ENCODE measurements at places on chromosomes 2 and 18. TPM values are rescaled to one million over a fixed set of nuclear protein-coding genes. Genes with fewer than 3 reads are reported as not detected.

The CEBPZOS gene
- total RNA-seq, result 21.9 TPM

The ATAD2B gene
- total RNA-seq, result 50.7 TPM

The SERPINB13 gene
- total RNA-seq, result under 0.01 TPM

The ASXL3 gene
- total RNA-seq, result 74.5 TPM

The FSHR gene
- 0.46 TPM for total RNA-seq

The SLC30A3 gene
- total RNA-seq, result 2.1 TPM

The ACTG2 gene
- total RNA-seq, result 0.23 TPM

The APLF gene
- total RNA-seq, result 17.8 TPM

The MMADHC gene
- 102 TPM for total RNA-seq

The COL4A4 gene
- 2.1 TPM for total RNA-seq

The RALB gene
- 49.4 TPM for total RNA-seq

The RGPD3 gene
- total RNA-seq, result 1.2 TPM

The AKAIN1 gene
- not detected for total RNA-seq

The DUSP2 gene
- total RNA-seq, result 5.5 TPM

The C2orf80 gene
- 38.1 TPM for total RNA-seq

The C2orf66 gene
- 0.69 TPM for total RNA-seq

The ANKRD39 gene
- total RNA-seq, result 8.3 TPM

The FSIP2 gene
- 2.3 TPM for total RNA-seq

The FZD7 gene
- total RNA-seq, result 7.4 TPM

The NR4A2 gene
- total RNA-seq, result 2.5 TPM

The BUB1 gene
- 12.9 TPM for total RNA-seq

The UGT1A1 gene
- not detected for total RNA-seq

The SCN3A gene
- 197 TPM for total RNA-seq

The DSC2 gene
- 4.2 TPM for total RNA-seq

The MRO gene
- total RNA-seq, result 1.6 TPM

The NT5C1B gene
- total RNA-seq, result not detected

The GALR1 gene
- total RNA-seq, result 7.8 TPM

The LAMA3 gene
- 3.7 TPM for total RNA-seq

The C2orf15 gene
- total RNA-seq, result 17.5 TPM

The TCF23 gene
- total RNA-seq, result not detected

The LBH gene
- 56.3 TPM for total RNA-seq

The AGXT gene
- not detected for total RNA-seq
